T-helper 9 cell (primary cell): ENCODE measurements at places on chromosomes 16 and 17.

GRCh38 chr17:76478097-76478496 is 10.7 kb downstream of the AANAT start:
- DNase-seq: no peak

GRCh38 chr17:74528491-74529199 is 2.6 kb downstream of the CD300LB start:
- no peak for DNase-seq

DNA sequence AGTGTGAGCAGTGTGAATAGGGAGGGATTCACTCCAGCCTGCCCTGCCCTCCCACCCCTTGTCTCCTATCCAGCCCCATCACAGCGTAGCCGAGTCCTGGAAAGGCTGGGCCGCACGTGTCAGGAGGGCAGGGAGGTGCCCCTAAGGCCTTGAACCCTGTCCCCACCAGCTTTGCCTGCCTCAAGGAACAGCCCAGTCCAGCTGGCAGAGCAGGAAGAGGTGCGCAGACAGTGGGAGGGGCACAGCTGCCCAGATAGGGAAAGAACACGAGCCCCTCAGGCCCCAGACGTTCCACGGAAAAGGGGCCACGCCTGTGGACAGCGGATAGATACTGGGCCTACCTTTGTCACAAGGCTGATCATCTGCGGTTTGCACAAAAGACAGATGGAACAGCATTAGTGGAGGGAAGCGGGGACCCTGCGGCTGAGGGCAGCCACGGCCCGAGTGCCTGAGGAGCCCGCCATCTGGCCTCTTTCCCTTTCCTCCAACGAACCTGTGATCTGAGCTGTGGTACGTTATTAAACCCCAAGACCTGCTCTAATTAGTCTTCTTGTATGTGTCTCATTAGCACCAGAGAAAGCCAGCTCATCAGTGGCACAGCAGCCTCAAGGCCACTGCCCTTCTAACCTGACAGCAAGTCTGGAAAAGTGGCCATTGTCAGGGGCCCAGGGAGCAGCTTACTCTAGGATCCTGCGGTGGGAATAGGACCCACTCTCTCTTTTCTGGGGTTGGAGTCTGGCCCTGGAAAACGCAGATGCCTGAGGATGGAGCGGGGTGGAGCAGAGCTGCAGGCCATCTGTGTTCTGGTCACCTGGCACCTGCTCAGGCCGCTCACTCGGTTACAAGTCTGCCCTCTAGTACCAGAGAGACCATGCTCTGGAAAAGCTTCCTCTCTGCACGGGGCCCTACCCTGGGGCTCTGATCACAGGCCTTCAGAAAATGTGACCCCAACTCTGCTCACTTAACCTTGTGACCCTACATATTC is 16.3 kb downstream of the MPP3 start:
- no peak for DNase-seq

DNA sequence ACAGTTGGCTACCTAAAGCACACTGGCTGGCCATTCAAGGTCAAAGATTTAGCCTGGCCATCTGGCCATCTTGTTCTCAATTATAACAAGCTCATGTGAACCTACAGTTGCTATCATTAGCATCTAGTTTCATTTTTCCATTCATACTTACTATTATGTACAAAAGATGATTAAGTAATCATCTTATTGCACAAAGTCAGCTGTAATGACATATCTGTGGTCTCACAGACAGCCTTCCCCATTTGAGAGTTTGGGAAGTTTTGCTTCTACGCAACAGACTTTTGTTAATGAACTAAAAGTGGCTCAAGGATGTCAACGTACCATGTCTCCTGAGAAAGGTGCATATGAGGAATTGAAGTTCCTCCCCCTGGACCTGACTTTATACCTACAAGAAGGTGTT is 51.3 kb downstream of the HS3ST3B1 start:
- DNase-seq: no peak

DNA sequence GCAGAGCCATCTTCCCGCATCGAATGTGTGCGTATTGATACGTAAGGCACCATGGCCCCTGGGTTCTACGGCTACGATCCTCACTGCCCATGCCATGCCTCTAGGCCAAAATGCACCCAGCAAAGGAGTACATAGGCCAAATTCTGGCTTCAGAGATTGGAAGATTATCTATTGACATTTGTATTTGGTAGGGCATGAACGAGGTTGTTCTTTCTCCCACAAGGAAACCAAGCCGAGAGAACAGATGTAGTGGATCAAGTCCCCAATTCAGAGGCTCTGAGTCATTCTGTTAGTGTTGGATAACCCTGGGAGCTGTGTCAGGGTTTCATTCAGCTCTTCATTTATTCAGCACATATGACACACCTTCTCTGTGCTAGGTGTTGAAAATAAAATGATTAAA is 36.5 kb downstream of the HOXB1 start:
- no peak for DNase-seq

DNA sequence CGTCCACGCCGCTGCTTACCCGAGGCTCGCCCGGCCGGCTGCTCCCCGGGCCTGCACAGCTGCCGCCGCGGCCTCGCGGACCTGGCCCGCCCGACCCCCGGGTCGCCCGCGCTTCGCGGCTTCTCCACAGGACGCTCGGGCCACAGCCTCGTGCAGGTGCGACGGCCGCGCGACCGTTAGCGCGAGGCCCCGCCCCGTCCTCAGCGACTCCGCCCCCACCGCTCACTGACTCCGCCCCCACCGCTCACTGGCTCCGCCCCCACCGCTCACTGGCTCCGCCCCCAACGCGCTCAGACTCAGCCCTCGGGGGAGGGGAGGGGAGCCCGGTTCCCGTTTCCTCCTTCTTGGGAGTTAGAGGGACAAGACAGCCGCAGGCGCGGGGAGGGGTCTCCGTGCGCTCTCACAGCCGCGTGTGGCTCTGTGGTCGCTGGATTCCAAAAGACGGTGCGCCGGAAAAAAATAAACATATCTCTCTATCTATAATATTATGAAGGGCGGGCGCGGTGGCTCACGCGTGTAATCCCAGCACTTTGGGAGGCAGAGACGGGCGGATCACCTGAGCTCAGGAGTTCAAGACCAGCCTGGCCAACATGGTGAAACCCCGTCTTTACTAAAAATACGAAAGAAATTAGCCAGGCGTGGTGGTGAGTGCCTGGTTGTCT is at the start of gene MEIOB:
TSS of gene MEIOB (minus strand) at position 191 of the 662 bp plus-strand sequence. CDS start 3,989 bp downstream, outside the sequence.
- DNase-seq: no peak

DNA sequence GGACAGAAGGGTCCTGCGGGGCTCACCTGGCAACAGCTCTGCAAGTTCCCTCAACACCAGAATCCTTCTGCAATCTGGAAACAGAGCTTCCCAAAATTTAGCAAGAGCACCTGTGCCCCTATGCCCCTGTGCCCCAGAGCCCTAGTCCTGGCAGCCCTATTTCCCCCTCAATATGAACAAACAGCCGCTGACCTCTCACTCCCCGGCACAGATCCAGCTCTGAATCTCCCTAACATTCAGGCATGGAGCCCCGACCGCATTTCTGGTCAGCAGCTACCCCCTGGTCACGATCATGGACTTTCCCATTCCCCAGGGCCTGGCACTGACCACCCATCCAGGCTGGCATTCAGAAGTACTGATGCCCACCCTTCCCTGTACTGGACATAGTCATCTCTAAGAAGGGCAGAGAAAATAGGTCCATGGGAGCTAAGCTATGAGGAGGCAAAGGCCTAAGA is 110.8 kb upstream of the SMURF2 start:
- no peak for DNase-seq

DNA sequence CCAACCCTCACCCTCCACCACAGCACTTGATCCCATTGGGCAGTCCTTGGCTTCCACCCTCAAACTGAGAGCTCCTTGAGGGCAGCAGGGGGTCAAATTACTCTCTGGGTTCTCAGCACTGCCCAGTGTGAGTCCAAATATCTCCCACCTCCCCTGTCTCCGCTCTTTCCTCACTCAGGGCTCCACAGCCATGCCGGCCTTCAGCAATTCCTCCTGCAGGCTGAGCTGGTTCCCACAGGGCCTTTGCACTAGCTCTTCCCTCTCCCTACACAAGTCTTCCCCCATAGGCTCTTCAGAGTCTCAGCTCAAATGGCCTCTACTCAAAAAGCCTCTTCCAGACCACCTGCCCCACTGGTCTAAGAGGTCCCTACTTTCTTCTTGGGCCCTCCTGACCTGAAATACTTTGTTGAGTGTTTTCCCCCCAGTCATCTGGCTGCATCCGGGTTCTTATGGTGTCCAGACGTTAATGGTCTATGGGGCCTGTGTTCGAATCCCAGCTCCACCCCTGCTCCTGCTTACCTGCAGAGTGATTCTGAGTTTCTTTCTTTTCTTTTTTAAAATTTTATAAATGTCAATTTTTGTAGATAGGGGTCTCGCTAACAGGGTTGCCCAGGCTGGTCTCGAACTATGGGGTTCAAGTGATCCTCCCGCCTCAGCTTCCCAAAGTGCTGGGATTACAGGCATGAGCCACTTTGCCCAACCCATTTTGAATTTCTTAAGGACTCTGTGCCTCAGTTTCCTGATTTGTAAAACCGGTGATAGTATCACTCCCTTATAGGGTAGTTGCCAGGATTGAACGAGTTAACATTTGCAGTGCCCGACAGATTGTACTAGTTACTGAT is 973 bp upstream of the IL4R start:
- DNase-seq: no peak

DNA sequence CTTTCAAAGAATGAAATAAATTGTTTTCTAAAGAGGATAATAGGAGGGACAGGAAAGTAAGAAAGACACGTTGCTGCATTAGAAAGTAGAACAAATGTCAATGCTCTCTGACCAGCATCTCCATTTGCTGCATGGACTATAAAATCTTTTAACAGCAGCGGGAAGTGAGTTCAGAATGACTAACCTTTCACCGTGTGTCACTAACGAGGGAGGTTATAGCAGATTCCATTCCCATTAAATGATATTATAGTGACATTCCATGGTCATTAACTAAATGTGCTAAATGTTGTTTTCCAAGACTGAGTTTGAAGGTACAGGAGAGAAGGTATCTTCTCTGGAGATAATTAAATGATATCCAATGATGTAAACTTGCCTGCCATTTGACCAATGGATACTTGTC is 127.1 kb upstream of the HS3ST3A1 start:
- DNase-seq: no peak

GRCh38 chr17:29844339-29845048 is 85.5 kb downstream of the SSH2 start:
- DNase-seq: no peak
